ENCODE measurements at places on chromosomes 4 and X.

GRCh38 chr4:41406113-41406516 lies 131.8 kb upstream of the LIMCH1 start:
- DNase-seq, result no peak

GRCh38 chr4:144649646-144650045 lies 3.7 kb downstream of the HHIP start:
- DNase-seq, result no peak

DNA sequence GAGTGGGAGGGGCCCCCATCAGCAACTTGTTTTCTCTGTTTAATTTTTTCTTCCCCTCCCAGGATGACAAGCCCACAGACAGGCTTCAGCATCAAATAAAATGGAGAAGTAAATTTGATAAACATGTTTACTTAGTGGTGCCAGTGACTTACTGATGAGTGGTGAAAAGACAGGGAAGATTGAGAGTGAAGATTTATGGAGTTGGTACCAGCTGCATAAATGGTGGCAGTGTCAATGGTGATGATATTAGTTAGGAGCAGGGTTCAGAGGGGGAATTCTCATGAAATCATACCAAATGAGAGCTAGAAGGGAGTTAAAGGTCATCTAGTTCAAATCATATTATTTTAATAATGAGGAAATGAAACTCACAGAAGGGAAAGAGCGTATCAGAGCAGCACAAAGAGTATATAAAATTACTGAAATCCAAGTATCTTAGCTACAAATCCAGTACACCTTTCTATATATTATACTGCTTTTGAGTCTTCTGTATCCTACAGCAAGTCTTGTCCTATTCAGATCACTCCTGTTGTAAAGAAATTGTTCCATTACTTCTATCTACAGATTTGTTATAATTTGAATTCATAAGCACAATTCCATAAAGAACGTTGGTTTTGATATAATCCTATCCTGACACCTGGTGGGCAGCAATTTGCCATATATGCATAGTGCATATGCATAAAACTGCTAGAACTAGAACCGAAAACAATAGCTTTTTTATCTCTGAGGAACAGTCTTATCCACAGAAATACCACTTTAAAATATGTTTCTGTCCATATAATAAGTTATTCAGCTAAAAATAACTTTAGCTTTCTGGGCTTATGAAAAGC lies 5.0 kb downstream of the P2RY10 start:
- DNase-seq, result no peak

- DNase-seq, result no peak
Measured at GRCh38 chr4:113566015-113566795, 195.3 kb downstream of the CAMK2D start.

- no peak for DNase-seq
Measured at GRCh38 chrX:95152810-95153209, 1478.8 kb downstream of the FAM133A start.

DNA sequence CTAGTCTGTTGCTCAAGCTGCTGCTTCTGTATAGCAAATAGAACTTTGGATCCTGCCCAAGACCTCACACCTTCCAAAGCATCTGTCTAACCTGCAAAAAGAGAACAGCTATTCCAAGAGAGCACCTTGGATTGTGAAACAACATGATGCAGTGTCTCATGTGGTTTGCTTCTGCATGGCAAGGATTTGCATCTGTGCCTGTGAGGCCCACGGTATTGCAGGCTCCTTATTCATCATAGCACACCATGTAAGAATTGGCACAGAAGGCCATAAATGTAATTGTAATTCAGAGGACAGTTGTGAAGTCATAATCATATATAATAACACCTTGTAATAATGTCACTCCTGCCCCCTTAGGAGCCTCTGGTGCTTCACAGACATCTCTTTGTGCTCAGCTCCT lies 147.1 kb downstream of the ZNF674 start:
- no peak for DNase-seq

DNA sequence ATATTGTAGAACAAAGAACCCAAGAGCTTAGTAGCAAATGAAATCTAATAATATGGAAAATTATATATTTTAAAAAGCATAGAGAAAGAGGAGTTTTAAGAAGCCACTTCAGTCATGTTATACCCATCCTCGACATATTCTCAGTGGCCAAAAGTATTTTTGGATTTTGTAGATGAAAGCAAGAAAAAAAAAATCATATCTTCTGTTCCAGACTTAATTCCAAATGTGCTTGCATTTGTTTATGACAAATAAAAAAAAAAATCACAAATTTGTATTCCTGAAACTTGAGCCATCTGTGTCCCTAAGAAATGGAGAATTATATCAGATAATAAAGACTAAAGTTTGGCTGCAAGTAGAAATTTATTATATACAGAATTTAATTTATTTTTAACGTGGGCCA lies 1482.4 kb upstream of the PABPC4L start:
- DNase-seq, result no peak

DNA sequence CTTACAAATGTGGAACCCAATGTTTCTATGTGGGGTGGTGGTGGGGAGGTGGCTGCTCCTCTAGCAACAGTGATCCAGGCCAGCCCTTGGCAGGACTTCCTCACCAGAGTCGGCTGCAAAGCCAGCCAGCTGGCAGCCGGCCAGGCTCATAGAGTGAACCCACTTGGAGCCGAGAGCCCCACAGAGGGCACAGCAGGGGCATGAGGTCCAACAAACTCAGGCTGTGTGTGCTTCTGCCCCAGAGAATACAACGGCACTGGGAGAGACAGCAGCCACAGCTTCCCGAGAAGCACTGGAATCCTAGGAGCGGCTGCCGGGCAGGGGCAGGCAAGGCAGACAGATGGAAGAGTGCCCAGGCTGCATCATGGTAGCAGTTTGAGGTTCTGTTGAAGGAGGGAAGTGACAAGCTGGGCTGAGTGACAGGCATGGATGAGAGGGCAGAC lies 23.5 kb upstream of the SOWAHD start:
- no peak for DNase-seq

DNA sequence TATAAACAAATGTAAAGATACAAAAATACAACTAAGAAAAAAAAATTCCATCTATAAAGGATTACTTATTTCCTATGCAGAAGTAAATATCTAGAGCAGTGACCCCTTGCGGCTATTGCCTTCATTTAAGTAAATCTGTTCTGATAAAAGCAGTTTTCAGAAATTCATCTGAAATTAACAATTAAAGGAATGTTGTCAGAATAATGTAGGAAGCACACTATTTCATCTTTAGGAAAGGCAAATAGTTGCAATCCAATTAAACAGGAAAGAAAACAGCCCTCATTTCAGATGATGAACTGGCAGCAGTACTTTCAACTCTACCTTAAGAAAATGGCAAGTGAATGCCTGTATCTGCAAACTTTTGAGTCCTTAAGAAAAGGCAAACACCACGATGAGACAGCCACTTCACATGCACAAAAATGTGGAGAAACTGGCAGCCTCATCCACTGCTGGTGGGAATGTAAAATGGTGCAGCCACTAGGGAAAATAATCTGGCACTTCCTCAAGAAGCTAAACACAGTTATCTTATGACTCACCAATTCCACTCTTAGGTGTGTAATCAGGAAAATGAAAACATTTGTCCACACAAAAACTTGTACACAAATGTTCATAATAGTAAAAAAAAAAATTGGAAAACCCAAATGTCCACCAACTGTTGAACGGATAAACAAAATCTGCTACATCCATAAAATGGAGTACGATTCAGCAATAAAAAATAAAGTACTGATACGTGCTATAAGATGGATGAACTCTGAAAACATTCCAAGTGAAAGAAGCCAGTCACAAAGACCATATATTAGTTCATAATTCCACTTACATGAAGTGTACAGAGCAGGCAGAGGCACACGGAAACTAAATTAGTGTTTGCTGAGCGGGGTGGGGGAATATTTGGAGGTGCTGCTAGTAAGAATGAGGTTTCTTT lies 2.0 kb upstream of the THAP9 start:
- DNase-seq, result peak; percentile 63

DNA sequence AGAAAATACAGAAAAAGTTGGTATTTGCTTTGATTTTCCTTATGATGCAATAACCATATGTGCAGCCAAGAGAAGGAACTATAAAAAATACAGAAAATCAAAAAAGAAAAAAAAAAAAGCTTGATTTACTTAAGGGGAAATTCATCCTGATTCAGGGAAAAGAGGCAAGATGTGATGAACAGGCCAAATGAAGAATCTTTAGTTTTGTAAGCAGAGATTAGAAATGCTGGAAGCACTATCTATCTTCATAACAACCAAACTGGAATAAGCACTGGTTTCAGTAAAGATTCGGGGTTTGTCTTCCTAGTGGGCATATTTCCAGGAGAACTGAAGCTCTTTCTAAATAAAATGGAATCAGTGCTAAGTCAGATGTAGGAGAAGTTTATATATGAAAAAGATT lies 82.9 kb upstream of the KCNIP4 start:
- DNase-seq, result no peak

DNA sequence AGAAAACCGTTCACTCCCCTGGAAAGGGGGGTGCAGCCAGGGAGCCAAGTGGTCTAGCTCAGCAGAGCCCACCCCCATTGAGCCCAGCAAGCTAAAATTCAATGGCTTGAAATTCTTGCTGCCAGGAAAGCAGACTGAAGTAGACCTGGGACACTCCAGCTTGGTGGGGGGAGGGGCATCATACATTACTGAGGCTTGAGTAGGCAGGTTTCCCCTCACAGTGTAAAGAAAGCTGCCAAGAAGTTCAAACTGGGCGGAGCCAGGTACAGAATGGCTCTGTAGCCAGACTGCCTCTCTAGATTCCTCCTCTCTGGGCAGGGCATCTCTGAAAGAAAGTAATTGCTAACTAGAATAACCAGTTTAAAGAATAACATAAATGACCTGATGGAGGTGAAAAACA lies 372.3 kb upstream of the F9 start:
- no peak for DNase-seq

DNA sequence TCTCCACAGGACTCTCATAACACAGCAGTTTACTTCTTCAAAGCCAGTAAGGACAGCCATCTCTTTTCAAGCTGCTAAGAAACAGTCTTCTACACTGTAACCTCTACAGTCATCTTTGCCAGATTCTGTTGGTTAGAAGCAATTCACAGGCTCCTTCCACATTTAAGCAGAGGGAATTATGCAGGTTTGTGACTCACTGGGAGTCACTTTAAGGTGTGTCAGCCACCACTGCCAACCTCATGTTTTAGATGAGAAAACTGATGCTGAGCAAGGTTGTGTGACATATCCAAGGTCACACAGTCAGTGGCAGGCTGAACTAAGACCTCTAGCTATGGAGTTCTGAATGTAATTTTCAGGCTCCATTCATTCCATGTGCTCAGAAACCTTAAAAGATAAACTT lies 143.5 kb downstream of the QDPR start:
- no peak for DNase-seq

GRCh38 chrX:9429767-9430166 lies 35.1 kb upstream of the TBL1X start:
- no peak for DNase-seq

DNA sequence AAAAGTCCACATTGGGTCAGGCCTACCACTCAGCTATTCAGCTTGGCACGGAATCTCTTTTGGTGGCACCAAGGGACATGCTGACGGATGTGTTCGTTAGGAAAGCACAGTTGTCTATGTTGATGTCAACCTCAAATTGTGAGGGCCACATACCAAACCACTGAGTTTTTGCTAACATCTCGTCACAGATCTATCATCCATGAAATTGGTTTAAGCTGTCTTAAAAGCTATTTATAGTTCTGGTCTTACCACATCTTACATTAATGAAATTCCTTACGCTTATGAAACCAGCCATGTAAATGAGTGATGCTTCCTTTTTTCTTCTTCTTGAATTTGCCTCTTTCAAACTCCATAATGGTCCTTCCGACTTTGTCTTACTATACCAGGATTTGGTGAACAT lies 101.5 kb downstream of the MGST2 start:
- DNase-seq, result no peak

GRCh38 chr4:71685975-71686374 lies 97.9 kb downstream of the GC start:
- DNase-seq, result no peak

DNA sequence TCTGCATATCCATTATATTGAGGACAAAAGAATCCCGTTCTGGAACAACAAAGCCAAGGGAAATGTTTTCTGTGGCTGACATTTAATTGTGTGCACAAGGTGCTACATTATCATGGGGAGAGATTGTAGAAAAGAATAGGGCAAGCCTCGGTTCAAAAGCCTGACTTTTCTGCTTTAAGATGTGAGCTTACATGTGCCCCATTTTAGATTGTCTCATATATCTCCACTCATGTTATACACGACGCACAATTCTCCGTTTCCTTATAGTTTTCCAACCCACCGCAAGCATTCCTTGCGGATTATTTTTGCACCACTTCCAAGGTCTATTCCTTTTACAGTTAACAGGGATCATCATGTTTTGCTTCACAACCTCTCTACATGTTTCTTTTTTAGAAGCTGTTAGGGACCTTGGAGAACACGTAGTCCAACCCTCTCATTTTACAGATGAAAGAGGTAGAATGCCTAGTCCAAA lies 99.6 kb upstream of the MAML3 start:
- no peak for DNase-seq

DNA sequence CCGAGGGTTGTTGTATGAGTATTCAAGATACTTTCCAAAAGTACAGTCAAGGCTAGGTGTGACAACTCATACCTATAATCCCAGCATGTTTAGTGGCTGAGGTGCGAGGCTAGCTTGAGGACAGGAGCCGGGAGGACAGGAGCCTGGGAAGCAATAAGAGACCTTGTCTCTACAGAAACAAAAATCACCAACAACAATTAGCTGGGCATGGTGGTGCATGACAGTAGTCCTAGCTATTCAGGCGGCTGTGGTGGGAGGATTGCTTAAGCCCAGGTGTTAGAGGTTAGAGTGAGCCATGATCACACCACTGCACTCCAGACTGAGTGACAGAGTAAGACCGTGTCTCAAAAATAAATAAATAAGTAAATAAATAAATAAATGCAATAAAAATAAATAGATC lies 91.6 kb downstream of the TLL1 start:
- DNase-seq, result no peak

DNA sequence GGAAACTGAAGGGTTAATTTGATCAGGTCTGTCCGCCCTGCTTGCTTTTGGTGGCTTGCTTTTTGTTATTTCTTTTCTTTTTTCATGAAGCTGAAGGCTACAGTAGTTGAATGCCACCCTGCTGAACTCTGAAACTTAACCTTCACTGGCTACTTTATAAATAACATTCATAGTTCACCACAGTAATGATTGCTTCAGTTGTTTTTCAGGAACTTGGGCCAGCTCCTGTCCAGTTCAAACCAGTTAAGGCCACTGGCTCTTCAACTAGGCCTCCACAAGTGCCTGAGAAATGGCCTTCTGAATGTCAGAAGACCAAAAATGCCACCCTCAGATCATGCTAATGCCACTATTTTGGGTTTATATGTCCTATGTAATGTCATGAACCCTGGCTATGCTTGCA lies 7.7 kb upstream of the ASB9 start:
- no peak for DNase-seq
